ENCODE measurements at places on chromosomes 3 and 15.

- DNase-seq = no peak
Measured at GRCh38 chr15:56973463-56973862, 55.0 kb downstream of the TCF12 start.

DNA sequence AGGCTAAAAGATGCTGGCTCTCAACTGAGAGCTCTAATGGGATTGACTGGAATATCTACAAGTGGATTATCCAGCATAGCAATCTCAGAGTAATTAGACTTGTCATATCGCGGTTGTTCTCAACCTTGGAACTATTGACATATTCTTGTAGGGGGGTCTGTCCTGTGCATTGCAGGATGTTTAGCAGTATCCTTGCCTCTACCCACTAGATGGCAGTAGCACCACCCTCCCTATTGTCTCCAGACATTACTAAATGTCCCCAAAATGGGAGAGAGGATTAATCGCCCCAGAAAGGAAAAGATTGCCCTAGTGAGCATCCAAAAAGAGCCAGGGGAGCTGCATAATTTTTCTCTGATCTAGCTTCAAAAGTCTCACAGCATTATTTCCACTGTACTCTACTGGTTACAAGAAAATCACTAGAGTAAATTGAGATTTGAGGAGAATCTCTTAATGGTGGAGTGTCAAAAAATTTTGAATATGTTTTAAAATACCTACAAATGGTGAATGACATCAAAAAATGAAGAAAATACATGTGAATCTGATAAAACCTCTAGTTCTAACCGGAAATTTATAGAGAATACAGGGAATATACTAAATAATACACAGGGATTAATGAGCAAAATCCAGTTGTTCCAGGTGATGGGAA, 388.2 kb upstream of the AGTR1 start:
- DNase-seq = peak; percentile 14

GRCh38 chr3:155595371-155595770, 149.5 kb downstream of the PLCH1 start:
- no peak for DNase-seq

DNA sequence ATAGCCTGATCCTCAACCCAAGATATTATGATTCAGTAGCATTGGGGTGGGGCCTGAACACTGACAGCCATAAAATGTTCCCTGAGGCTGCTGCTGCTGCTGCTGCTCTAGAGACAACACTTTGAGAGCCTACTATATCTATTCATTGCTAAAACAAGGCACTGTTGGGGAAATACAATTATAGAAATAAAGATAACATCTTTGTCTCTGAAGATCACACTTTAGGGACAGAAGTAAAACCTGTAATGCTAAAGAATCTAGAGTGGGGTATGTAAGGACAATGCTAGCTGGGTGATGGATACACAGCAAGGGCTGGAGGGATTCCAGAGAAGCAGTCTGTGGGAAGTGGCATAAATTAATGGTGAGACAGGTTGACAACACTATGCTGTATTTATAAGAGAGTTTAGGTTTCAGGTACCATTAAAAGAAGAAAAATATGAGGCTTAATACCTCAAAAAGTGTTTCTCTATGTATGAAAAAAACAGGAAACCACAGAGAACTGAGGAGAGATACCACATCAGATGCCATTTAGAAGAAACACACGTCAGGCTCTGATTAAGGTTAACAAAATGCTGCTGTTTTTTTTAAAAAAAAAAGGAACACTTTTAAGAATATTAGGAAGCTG, 115.9 kb downstream of the CBLB start:
- no peak for DNase-seq

DNA sequence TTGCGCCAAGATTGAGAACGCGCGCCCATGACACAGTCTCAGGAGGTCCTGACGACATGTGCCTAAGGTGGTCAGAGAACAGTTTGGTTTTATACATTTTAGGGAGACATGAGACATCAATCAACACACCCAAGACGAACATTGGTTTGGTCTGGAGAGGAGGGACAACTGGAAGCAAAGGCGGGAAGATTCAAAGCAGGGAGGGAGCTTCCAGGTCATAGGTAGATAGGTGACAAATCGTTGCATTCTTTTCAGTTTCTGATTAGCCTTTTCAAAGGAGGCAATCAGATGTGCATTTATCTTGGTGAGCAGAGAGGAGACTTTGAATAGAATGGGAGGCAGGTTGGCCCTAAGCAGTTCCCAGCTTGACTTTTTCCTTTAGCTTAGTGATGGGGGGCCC, 828.4 kb upstream of the DPPA4 start:
- no peak for DNase-seq

- no peak for DNase-seq
Measured at GRCh38 chr3:50316657-50317242, 5.8 kb downstream of the HYAL2 start.

DNA sequence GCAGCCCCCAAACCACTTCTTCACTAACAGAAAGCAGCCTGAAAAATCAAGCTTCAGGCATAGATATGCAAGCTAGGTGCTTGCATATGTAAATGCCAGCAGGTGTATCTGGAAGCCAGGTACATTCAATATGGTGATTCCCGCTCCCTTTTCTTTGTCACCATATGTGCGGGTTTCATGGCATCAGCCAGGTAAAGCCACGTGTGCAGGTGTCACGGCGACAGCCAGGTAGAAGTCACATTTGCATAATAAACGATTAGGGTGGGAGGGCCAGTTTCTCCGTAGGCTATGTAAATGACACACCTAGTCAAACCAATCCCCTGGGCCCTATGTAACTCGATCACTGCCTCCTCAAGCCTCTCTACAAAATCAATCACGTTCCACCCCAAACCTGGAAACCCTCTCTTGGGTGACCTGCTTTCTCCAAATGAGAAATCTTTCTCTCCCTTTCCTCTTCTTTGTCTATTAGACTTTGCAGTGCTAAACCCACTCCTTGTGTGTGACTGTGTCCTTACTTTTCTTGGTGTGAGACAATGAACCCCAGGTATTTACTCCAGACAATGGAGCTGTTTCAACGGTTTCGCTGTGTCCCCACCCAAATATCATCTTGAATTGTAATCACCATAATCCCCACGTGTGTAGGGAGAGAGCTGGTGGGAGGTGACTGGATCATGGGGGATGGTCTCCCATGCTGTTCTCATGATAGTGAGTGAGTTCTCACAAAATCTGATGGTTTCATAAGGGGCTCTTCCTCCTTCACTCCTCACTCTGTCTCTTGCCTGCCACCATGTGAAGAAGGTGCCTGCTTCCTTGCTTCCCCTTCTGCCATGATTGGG, 44.6 kb downstream of the ONECUT1 start:
- no peak for DNase-seq

DNA sequence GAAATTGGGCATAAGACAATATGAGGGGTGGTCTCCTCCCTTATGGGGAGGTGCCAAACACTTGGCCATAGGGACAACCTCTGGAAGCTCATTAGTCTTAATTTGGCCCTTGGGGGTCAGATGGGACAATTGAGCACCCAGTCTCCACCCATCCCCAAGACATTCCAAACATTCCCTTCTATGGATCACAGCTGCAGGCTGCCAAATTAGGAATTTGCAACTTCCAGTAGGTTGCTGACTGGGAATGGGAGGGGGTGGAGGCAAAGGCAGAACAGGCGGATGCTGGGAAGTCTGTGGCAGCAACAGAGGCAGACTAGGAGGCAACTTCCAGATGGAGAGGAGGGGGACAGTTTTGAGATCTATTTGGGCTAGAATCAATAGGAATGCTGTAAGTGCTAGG, 1.4 kb upstream of the PDHB start:
- DNase-seq = no peak

GRCh38 chr15:73782344-73782959, 29.3 kb upstream of the INSYN1 start:
- no peak for DNase-seq

DNA sequence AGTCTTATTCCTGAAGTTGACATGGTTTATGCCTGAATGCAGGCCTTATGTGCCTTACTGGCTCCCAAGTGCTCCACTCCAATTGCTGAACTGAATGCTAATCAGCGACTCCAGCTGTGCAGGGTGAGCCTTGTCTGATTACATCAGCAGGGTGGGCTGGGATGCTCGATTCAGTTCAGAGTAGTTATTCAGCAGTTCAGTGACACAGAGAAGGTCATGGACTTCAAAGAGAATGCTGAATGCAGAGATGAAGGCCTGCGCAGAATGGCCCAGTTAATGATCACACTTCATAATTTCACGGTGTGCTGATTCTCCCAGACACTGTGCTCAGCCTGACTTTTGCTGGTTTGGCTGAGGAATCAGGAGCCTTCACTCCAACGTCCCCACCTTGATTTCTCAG, 63.6 kb downstream of the CLDN1 start:
- no peak for DNase-seq

- no peak for DNase-seq
Measured at GRCh38 chr15:67126551-67127330, 61.3 kb downstream of the SMAD3 start.

DNA sequence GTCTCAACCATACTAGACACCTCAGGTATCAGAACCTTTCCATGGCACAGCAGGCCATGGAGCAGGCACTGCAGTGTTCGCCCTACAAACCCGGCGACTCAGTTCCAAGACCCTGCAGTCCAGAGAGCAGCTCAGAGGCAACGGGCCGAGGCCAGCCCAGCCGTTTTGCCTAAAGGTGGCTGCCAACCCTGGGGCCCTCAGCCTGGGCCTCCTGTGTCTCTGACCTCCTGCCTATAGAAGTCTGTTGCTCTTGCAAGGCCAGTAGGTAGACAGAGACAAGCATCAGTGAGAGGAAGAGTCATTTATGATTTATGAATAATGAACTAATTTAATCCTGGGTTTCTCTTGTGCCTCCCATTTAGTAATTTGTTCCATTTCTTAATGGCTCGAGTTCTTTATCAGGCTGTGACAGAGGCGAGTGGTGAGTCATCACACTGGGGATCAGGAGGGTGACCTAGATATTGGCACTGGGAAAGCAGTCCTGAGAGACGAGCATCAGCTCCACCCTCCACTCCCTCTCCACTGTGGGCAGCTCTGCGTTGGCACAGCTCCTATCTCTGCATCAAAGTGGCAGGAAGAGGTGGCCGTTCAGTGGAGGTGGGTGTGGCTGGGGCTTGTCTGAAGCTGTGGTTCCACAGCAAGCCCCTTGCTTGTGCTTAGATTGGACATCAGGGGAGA, 79.8 kb downstream of the ABHD5 start:
- DNase-seq = no peak

GRCh38 chr3:136898954-136899353, 36.9 kb downstream of the NCK1 start:
- no peak for DNase-seq

- no peak for DNase-seq
Measured at GRCh38 chr3:25856902-25857518, 67.1 kb downstream of the OXSM start.

GRCh38 chr15:80694611-80695098, 455 bp upstream of the ABHD17C start:
- no peak for DNase-seq

DNA sequence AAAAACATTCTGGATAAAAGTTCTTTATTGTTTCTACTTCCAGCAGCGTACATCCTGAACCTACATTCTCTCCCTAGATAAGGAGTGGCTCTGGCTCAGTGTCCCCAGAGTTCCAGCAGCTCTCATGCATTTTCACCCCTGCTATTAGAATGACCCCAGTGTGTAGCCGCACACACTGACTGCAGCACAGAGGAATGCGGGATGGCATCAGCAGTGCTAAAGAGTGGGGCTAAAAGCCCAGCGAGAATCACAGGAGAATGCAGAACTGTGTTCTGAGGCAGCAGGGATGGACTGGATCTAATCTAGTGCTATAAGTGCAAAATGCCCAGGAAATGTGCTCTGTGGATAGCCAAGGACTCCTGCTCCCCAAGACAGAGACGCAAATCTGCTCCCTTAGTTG, 66.4 kb upstream of the TJP1 start:
- DNase-seq = no peak

- DNase-seq = no peak
Measured at GRCh38 chr3:112119962-112120836, 12.8 kb downstream of the GCSAM start.

Data from glomerular endothelial cell (primary cell).